Pons (tissue), 1 donor: ENCODE measurements at places on chromosomes 12 and 14.
A peak's percentile ranks its signal among the peaks of the same experiment; 100 is the strongest.

- DNase-seq: no peak
These were observed 28.8 kb downstream of the HECTD4 start for GRCh38 chr12:112353393-112353792.

DNA sequence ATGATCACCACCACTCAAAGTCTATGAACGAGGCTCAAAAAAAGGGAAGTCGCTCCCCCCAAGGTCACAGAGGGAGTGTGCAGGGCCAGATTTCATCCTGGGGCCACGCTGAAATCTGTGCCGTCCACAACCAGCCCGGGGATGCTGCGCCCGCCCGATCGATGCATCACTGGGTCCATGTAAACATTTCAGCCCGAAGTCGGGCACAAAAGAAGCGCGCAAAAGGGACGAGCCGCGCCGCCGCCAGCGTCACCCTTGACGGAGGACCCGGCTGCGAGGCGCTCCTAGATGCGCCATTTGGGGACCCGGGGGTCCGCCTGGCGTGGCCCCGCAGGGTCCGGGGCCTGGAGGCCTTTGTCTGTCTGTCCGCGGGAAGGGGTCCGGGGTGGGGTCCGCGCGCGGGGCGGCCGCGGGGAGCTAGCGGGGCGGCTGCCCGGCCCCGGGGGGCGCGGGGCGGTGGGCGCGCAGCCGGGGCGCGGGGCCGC lies 503 bp downstream of the FBXO21 start:
- DNase-seq: no peak

DNA sequence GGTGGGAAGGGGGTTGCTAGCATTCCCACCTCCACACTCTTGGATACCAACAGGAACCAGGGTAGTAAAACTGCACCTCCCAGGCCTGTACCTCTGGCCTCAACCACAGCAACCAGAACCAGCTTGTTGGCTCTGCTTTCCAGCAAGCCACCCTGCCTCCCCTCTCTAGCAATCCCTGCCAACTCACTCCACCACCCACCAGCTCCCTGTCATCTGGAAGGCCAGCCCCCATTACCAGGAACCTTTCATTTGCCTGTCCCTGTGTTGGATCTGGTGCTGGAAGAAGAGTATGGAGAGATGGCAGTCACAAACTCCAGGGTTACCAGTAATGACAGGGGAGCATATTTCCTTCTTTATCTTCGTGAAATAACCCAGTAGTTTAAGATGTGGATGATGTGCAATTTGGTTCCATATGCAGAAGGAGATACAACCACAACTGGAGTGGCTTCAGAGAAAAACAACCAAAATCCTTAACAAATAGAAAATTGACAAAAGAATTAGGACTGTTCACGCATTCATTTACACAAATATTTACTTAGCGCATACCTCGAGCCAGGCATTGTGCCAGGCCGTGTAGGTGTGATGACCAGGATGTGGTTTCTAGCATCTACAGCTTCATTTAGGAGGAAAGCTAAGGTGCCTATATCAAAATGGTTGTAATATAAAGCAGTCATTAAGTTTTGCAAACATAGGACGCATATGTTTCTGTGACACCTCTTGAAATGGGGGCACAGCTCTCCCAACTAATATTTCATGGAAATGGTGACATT lies 3.4 kb downstream of the B4GALNT3 start:
- no peak for DNase-seq

DNA sequence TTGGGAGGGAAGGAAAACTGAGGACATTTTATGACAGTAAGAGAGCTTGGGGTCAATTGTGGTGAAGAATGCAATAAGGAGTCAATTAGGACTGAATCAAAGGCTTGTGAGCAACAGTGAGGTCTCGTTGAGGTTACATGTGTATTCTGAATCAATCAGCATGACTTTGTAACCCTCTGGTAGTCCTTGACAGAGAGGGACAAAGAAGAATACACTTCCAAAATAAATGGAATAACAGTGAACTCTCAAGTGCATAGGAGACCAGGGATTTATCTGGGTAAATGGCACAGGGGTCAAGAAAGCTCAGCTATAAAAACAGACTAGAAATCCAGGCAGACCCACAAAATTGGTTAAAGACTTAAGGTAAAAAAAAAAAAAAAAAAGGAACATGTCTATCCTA lies 85.1 kb upstream of the NAV3 start:
- DNase-seq: no peak

- peak; percentile 25 for DNase-seq
These were observed 199.5 kb upstream of the SFSWAP start for GRCh38 chr12:131511391-131511802.

DNA sequence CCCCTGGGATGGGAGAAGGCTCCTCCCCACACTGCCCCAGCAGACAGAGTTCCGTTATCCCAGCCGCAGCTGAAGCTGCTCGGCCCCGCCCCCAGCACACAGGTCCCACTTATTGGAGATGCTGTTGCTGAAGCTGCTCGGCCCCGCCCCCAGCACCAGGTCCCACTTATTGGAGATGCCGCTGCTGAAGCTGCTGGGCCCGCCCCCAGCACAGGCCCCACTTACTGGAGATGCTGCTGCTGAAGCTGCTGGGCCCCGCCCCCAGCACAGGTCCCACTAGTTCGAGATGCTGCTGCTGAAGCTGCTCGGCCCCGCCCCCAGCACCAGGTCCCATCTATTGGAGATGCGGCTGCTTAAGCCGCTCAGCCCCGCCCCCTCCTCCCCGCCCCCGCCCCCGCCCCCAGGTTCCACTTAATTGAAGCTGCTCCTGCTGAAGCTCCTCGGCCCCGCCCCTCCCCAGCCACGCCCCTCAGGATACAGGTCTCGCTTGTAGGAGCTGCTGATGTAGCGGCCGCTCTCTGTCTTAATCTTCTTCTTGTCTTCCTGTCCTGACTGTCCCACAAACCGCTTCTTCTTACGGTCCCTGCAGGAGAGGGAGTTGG lies 12.0 kb downstream of the CFAP73 start:
- no peak for DNase-seq

- no peak for DNase-seq
These were observed 120.1 kb downstream of the ZFP36L1 start for GRCh38 chr14:68672609-68673285.

GRCh38 chr12:130487636-130488357 lies 150.1 kb downstream of the PIWIL1 start:
- DNase-seq: no peak

DNA sequence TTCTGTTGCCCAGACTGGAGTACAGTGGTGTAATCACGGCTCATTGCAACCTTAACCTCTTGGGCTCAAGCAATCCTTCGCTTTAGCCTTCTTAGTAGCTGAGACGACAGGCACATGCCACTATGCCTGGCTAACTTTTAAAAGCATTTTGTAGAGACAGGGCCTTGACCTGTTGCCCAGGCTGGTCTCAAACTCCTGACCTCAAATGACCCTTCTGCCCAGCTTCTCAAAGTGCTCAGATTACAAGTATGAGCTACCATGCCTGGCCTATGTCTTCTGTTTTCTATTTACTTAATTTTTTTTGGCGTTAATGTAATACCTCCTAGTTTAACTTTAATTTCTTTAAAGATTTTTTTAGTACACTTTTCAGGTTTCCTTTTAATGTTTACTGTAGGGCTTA lies 20.6 kb upstream of the KLRF1 start:
- DNase-seq: no peak

GRCh38 chr12:123013185-123014095 lies 33.0 kb downstream of the ARL6IP4 start:
- DNase-seq: no peak

DNA sequence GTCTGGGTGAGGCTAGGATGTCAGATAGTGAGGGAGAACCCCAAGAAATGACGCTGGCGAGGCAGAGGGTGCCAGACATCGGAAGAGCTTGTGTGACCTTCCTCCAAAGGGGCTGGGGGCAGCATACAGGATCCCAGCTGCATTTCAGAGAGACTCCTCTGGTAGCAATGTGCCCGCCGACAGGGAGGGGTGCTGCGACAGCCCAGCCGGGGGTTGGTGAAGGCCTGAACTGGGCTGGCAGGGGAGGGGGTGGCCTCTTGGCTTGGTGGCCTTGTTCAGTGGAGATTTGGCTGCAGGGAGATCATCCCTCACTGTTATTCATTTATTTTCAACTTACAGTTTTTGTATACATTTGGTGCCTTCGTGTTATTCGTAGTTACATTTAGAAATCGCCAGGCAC lies 5.2 kb downstream of the TCHP start:
- DNase-seq: no peak

GRCh38 chr12:108332791-108333382 lies 6.2 kb downstream of the CMKLR1 start:
- peak; percentile 76 for DNase-seq

DNA sequence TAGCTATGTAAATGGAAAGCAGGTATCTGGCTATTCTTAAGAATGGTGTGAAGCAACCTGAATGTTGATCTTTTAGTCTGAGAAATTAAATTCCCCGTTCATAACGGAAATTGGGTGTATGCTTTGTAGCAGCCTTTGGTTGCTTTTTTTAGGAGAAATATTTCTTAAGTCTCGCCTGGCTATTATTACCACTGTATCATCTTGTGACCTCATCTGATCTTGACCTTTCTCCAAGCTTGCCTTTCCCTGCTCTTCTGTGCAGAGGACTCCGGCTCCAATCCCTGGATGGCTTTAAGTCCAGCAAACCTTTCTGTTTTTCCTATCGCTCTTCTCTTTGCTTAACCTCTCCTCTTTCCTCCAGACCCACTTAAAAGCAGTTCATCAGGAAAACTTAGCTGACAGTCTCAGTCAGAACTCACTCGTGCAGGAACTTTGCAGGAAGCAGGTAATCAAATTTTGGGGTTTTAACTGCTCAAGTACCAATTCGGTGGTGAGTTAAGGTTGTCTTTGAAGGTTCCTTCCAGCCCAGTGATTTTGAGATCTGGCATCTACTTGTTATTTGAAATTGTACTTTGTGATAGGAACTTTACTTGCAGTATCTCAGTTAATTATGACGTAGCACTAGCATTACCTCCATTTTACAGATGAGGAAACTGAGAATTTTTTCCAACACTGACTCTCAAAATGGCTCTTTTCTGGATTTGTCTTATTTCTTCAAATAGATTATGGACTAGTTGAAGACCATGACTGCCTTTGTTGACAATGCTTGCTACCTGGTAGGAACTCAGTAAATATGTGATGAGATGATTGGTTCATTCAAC lies 14.1 kb downstream of the PPFIBP1 start:
- no peak for DNase-seq

DNA sequence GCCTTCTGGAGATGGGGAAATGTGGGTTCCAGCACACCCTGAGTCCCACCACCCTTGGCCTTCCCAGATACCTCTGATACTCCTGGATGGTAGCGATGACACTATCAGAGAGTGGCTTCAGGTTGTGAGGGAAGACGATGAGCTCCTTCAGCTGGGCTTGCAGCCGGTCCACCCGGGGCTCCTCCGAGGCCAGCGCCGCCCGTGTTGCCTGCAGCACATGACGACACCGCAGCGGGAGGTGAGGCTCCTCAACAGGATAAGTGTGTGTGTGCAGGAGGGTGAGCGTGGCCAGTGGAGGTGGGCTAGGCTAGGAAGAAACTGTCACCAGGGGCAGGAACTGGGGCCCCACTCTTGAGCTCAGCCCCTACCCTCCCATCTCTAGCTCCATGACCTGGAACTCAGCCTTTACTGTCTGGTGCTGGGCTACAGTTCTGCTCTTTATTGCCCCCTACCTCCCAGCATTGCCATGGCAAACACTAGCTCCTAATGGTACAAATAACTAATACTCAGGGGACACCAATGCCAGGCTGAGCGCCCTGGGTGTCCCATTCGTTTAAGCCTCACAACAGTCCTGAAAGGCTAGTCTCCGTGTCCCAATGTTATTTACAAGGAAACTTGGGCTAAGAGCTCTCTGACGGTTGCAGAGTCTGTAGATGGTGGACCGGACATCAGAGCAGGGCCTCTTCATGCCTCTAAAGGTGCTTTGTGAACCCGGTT lies 64.1 kb downstream of the SYNE3 start:
- DNase-seq: peak; percentile 56

DNA sequence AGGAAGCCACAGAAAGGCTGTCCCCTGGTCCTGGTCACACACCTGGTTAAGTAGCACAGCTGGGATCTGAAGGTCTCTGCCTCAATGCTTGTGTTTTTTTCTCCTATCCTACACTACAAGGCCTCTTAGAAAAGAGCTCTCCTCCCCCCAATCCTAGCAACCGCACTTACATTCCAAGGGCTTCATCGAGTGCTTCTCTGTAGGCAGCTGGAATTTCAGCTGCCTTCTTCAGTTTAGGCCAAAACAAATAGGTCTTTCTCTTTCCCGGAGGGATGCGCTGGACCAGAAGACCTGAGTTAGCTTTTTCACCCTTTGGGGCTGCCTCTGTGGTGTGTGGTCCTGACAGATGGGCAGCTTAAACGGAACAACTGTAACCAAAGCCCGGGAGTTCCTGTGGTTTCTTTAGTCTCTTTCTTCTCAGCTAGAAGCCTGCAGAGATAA lies 109.7 kb downstream of the GPATCH2L start:
- DNase-seq: no peak

DNA sequence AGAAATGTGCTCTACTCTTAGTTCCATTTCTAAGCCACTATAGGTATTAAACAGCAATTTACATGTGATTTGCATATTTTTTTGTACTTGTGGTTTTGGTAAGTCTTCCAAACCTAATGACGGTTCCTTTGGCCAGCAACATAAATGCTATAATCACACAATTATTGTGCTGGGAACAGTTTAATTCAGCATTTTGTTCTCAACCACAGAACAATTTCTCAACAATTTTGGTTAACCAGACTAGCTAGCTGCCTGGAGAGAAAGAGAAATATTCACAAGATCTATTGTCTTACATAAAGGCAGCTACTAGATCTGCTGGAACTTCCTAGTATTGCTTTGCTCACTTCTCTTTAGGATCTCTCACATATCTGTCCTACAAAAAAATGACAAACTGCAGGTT lies 265.3 kb downstream of the SOX5 start:
- DNase-seq: no peak

DNA sequence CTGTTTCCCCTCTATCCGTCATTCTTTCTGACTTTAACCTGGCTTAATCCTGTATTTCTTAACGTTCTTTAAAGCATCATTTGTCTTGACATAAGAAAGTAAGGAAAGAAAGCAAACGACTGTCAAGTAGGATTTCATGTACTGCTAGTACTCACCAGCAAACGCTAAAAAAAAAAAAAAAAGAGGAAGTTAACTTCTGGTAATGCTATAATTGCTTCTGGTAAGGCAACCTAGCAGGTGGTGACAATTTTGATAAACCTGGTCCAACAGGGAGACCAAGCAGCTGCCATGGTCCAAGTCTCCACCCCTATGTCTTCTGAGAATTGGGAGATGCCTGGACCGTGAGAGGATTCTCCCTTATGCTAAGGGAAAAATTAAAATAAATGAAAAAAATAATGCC lies 306.6 kb downstream of the DAD1 start:
- no peak for DNase-seq

GRCh38 chr12:94139816-94140215 lies 8.6 kb upstream of the PLXNC1 start:
- DNase-seq: no peak

- DNase-seq: no peak
These were observed 1.7 kb upstream of the SELPLG start for GRCh38 chr12:108635201-108635996.

GRCh38 chr14:64945431-64946178 lies 3.1 kb upstream of the GPX2 start:
- DNase-seq: no peak

GRCh38 chr12:92442782-92443181 lies 260.0 kb upstream of the PLEKHG7 start:
- DNase-seq: no peak

- peak; percentile 82 for DNase-seq
These were observed 91.7 kb upstream of the SEL1L start for GRCh38 chr14:81625343-81625742.
